ENCODE measurements at places on chromosomes 6 and 20. TPM values are rescaled to one million over a fixed set of nuclear protein-coding genes. Genes with fewer than 3 reads are reported as not detected.

Gene RAET1E
- not detected for total RNA-seq

Gene HLA-DQA1
- total RNA-seq: not detected

Gene SRPK1
- 30.8 TPM for total RNA-seq

- DNase-seq: no peak
Observed at GRCh38 chr6:1188199-1188598, 123.7 kb upstream of the FOXQ1 start.

All from dermis microvascular lymphatic vessel endothelial cell (primary cell).